D341Med (cell line): ENCODE measurements at places on chromosomes 4 and X.
A peak's percentile ranks its signal among the peaks of the same experiment; 100 is the strongest.

DNA sequence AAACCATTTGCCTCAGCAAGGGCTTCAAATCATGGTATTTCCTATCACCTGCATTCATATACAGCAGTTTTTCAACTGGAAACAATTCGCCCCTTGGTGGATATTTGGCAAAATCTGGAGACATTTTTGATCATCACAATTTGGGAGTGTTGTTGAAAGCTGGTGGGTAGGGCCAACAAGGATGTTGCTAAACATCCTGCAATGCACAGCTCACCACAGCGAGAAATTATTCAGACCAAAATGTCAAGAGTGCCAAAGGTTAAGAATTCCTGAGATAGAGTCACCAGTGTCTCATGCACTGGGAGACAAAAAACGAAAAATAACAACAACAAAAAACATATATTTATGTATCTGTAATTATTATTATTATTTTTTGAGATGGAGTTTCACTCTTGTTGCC, 435.2 kb upstream of the CTSO start:
- no peak for DNase-seq

GRCh38 chr4:113760094-113760794, 1.3 kb downstream of the CAMK2D start:
- peak; percentile 24 for DNase-seq

DNA sequence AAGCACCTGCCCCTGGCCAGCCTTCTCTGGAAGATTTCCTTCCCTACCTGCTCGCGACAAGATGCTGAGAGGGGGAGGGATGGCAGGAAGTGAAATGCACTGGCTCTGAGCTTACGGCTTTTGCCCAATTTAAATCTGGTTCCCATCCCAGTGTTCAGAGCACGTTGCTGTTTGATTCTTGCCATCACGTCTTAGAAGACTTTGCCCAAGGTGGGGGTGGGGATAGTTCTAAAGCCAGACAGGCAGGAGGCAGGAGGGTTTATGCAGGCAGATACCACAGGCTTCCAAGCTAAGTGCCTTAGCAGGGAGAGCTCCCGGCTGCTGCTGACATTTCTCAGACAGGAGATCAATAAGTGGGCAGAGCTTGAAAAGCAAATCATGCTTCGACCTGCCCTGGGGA, 393.9 kb downstream of the MID1IP1 start:
- no peak for DNase-seq

- no peak for DNase-seq
These were observed 41.6 kb downstream of the UNC5C start for GRCh38 chr4:95507147-95507546.

- DNase-seq, result peak; percentile 17
These were observed 845.2 kb downstream of the PCDH18 start for GRCh38 chr4:136687118-136687517.

DNA sequence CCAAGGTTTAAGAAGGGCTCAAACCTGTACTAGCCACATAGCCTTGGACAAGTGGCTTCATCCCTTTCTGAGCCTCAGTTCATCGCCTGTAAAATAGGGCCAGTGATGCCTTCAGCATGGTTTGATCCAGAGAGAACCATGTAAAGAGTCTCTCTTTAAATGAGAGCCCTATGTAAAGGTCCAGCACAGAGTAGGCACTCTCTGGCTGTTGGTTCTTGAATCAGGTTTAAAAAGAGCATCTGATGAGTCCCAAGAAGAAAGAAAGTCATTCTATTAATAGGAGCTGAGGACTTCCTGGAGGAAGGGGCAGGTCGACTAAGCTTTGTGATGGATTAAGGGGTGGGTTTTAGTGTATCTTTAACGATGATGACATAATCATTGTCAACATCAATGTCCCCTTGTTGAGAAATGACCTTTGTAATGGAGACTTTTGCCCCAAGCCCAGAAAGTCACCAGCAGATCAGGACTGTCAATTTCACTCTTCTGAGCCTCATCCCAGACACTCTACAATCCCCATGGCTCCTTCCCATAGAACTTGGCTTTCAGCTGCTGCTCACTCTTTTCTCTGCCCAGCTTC, 4.0 kb upstream of the SLC2A9 start:
- DNase-seq, result no peak

GRCh38 chrX:123878252-123878721, 18.4 kb downstream of the XIAP start:
- no peak for DNase-seq

GRCh38 chrX:153307276-153308178, 14.0 kb downstream of the PNMA6F start:
- DNase-seq, result no peak

DNA sequence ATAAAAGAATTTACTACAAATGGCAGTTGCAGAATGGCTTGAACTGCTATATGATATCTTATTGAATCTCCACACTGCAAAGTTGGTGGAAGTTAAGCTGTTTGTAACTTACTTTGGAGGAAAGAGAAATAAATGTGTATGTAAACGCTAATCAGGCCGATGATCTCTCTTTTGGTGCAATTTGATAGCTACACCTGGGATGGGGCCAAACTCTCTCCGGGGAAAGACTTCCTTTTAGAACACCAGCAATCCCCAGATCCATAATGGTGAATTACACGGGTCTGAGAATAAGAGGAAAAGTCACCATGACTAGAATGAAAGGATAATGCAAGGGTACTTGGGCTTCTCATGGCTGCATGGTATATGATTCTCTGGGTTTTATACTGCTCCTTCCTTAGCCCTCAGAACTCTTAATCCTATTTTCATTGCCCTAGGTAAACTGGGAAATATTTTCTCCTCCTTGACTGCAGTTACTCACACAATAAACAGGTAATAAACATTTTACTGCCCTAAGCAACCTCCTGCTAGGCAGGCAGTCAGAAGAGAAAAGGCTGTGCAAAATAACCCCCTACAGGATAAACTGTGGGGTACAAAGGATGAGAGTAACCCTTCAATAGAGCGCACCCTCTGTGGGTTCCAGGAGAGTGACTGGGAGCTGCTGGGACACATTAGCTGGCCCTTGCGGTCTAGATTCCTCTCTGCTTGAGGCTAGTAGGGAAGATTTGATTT, 109.3 kb downstream of the MGST2 start:
- DNase-seq, result no peak

DNA sequence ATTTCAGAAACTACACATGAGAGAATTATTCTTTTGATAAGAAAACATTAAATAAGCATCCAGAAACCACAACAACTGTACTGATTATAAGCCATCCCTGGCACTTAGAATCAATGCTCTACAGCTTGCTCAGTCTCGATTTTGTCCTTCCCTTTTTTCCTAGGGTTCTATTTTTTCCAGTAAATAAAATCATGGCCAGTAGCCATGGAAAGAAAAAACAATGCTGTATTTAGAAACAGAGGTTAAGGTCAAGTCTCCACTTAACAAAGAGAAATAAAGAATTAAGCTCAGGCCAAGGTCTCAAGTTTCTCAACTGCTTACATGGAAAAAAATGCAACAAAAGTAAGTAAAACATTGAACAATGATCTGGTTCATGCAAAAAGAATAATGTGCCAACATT, 38.7 kb upstream of the GRID2 start:
- DNase-seq, result no peak

DNA sequence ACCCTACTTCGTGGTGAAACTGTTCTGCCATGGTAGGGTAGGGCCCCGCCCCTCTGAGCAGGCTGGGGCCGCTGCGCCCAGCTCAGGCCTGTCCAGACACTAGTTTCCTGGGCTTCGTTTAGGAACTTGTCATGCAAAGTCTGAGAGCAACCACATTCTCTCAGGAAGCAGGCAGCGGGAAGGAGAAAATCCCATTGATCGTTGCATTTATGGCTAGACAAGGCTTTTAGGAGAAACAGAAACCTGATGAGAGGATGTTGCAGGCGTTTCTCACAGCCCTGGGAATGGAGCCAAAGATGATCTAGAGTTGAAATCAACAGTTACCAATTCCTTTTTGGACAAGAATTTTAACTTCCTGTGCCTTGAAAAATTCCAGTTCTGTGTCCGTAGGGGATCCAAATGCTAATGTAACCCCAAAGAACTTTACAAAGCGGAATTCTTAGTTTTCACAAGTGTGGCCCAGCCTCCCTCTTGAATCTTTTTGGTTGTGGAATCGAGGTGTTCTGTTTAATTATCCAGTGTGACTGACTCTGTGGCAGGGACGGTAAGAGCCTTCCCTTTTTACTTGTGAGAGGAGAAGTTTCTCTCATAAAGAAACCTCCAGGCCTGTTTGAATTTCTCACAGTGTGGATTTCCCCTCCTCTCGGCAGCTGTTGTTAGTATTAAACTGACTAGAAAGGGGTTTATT, 4.5 kb upstream of the CXCL9 start:
- DNase-seq, result no peak

DNA sequence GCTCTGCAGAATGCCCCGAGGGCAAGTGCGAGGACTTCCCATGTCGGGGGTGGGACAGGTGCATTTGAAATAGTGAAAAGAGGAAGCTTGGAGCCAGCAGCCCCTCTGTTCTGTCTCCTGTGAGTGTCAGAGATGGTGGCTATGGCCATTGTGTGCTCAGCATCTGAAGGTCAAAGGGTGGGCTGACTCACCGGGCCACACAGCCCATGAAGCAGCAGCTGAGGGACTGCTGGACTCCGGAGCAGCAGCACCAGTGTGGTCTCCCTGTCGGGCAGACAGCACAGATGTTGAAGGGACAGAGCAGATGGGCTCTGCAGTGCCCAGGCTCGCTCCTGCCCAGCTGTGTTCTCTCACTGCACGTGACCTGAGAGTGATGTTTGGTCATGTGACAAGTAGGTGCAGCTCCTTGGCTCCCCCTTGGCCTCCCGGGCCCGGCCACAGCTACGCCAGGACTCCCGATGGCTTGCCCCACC, 53.5 kb downstream of the TBC1D14 start:
- DNase-seq, result no peak

GRCh38 chr4:86934147-86934770, 552 bp upstream of the AFF1 start:
- no peak for DNase-seq

- no peak for DNase-seq
These were observed 78.3 kb upstream of the DUSP21 start for GRCh38 chrX:44765556-44765955.

- DNase-seq, result no peak
These were observed 16.4 kb downstream of the NAAA start for GRCh38 chr4:75924309-75924827.

DNA sequence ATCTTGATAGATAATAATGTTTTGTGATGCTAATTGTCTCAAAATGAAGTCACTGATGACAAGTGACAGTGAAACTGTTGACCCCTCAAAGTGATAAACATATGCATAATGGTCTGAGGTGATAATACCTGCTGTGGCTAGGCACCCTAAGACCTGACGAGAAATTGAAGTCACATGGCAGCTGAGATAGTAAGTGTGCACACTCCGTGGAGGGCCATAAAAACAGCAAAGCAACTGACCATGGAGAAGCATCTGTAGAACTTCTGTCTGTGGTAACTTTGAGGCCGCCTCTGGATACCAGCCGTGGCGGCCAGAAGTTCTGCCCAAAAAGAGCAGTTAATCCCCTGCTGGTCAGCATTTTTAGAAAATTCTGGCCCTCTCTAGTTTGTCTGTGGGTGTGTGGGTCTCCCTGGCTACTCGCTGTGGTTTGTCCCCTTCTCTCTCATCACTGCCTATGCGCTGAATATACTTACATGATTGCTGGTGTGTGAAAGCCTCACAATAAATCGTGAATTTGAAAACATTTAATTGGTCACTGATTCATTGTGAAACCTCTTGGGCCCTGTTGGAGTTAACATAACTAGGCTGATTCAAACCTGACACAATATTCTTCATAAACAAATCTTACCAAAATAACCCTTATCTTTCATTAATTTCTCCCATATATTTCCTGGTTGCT, 50.6 kb downstream of the CCDC149 start:
- no peak for DNase-seq

- DNase-seq, result no peak
These were observed 800.5 kb upstream of the DIAPH2 start for GRCh38 chrX:95884186-95884585.

DNA sequence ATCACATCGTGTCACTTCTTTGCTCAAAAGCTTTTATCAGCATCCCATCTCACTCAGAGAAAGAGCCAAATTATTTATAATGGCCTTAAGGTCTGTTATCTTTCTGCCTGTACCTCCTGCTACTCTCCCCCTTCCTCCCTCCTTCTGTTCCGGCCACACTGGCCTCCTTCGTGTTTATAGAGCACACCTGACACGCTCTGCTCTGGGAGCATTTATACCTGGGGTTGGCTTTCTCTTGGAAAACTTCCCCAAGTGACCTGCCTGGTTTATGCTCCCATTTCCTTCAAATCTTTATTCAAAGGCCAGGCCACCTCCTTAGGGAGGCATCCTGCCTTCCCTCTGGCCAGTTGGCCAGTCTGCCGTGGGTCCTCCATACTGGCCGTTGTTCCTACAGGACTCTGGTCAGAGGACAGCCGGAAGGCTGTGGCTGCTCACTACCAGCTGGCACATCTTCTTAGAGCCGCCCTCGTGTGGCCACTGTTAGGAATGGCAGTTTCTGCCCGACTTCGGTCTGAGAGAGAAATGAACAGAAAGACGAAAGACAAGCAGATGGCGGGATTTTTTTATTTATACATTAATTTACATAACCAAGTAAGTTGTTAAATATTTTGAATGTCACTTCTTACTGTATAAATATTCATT, 80.2 kb upstream of the CBLL2 start:
- DNase-seq, result peak; percentile 58

- DNase-seq, result no peak
These were observed 29.0 kb downstream of the DDX60L start for GRCh38 chr4:168451331-168451730.

GRCh38 chrX:29627833-29628232, 587.5 kb upstream of the MAGEB2 start:
- DNase-seq, result no peak

DNA sequence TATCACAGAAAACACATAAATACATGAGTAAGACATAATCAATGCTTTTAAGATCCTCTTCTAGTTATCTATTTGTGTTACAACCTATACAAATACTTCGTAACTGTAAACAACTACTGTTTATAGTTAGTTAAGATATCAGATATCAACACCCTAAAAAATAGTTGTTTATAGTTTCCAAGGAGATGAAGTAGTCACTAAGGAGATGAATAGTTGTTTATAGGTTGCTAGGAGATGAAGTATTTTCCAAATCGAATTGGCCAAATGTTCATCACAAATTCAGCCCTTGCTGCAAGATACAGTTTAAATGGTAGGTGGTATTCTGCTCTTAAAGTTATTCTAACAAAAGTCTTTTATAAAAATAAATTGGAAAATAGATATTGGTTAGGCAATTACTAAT, 618.2 kb upstream of the PCDH10 start:
- no peak for DNase-seq

DNA sequence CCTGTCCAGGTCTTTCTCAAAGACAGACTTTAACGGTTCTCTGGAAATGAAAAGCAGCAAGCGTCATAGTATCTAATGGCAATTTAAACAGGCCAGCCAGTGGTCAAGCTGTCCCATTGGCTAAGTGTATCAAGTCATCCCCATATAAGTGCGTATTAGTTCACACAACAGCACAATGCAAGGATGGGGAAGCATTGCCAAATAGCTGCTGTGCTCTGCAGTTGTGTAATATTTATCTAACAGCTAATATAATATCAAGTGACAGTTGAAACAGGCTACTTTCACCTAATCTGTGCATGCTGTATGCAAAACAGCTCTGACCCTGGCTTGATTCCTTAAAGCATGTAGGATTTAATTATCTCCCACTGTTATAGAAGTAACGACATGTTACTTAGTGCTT, 134.8 kb upstream of the PPARGC1A start:
- no peak for DNase-seq
